ENCODE measurements at places on chromosomes 11 and 22.

- DNase-seq, result no peak
Observed at GRCh38 chr11:420054-420910, 5.5 kb upstream of the SIGIRR start.

DNA sequence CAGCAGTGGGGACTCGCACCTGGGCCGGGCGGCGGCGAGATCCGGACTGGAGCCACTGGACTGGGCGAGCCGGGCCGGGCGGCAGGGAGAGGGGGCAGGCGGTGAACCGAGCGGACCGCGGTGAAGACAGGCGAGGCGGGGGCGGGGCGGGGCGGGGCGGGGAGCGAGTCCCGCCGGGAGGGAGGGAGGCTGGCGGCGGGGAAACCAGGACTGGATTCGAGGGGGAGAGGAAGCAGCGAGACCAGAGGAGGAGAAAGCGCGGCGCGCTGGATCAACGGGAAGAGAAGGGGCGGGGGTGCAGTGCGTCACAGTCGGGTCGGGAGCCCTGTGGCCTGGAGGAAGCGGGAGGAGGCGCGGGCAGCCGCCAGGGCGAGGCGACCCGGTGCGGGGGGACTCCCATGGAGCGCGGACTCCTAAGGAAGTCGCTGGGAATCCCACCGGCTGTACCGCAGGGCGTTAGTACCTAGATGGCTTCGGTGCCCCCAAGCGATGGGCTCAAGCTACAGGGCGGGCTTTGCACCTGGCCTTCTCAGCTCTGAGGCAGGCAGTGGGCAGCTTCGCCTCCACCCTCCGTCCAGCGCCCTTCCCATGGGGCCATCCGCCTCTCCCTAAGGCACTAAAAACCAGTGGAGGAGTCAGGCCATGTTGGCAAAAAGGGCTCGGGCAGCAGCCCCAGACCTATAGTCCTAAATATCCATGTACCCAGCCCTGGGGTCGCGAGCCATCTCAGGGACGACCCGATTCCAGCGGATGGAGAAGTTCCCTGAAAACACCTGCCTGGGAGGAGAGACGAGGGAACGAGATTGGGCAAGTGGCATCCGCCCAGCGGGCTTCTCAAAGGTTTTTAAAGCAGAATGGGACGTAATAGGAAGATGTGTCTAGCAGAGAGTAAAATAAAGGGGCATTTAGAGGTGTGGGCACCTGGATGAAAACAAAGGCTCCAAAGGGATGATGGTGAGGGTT, at the start of gene TMEM121B:
Gene TMEM121B, minus strand, starts transcription at position 128 of the 963 bp plus-strand sequence. CDS start 233 bp downstream, outside the sequence.
- DNase-seq, result no peak

GRCh38 chr22:45544588-45545170, 42.0 kb downstream of the FBLN1 start:
- DNase-seq, result no peak

- no peak for DNase-seq
Observed at GRCh38 chr22:50285568-50286229, 15.5 kb upstream of the MAPK11 start.

DNA sequence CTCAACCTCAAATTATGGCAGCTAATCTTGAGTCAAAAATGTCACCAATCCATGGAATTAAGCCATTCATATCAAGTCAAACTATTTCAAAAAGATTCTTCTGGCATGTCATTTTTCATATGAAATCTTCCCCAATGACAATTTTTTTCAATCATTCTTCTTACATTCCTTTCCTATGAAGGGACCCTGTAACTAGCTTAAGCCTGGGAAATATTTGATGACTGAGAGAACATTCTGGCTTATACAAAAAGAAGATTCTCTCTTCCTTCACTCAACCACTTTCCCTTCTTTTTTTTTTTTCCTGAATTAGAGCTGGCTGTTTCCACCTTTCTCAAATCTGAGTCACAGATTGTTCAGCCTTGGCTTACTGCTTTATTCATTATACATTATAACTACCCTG, 903.7 kb downstream of the FAM181B start:
- no peak for DNase-seq

DNA sequence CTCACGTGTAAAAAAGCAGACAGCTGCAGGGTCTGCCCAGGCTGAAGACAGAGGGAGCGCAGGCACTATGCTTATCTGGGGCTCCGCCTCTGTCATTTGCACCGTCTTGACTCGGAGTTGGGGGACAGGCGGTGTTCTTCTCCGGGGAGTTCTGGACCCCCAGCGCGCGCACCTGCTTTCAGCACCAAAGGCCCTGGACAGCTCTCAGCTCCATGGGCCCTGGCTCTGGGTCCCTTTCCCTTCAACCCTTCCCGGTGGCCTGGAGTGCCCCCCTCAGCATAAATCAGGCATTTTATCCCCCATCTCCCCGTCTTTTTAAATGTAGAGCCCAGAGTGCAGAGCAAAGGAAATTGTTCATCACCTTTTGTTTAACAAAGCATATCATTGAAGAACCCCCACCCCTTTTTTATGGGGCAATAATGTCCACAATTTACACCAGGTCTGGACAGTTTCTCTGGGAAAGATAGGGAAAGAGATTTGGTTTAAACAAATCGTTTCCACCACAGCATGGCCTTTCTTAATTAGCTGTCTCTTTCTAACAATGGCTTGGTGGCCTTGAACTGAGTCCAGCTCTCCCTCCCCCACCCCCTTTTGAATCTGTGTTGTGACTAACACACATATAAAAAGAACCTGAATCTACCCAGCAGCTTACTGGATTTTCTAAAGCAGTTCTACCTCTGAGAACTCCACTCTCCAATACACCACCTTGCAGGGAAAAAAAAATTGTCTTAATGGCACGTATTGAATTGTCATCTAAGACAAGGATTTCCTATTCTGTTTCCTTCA, 1.7 kb downstream of the SEZ6L start:
- DNase-seq, result no peak

- peak; percentile 54 for DNase-seq
Observed at GRCh38 chr11:63985812-63986155, 454 bp upstream of the OTUB1 start.

GRCh38 chr11:47905358-47906059, 57.4 kb upstream of the NUP160 start:
- DNase-seq, result no peak

- no peak for DNase-seq
Observed at GRCh38 chr22:18935889-18936529, at the start of gene PRODH. Gene PRODH (minus strand): TSS chr22:18936293. CDS start chr22:18936287, 6 bp downstream.

DNA sequence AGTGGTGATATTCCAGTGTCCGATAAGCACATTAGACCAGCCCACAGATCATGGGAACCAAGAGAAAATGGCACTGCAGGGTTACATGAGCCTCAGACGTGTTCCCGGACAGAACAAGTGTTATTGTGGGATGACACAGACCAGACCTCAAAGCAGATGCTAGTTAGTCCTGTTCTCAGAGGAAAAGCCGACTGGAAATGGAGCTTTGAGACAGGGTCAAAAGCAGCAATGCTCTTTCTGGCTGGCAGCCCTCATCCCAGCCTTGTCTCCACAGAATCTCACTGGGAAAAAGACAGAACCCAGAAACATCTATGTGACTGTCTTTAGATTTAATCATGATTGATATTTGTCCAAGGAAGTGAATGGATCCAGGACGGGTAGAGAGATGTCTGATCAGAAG, 506.8 kb downstream of the INSC start:
- no peak for DNase-seq

DNA sequence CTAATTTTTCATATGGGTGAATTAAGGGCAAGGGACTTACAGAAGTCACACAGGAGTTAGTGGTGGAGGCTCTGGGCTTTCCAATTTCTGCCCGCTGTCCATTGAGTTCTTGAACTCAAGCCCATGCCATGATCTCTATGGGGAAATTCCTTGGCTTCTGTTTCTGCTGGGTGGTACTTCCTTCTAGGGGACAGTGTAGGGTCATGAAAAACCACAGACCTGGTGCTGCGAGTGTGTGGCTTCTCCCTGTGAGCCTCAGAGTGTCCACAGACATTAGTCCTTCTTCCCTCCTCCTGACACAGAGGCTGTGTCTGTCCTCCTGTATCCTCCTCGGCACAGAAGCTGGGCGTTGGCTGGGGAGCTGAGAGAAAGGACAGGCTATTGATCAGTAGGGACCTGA, 6.3 kb upstream of the SEZ6L start:
- no peak for DNase-seq

GRCh38 chr11:92981508-92982043, 12.1 kb downstream of the MTNR1B start:
- DNase-seq, result no peak

DNA sequence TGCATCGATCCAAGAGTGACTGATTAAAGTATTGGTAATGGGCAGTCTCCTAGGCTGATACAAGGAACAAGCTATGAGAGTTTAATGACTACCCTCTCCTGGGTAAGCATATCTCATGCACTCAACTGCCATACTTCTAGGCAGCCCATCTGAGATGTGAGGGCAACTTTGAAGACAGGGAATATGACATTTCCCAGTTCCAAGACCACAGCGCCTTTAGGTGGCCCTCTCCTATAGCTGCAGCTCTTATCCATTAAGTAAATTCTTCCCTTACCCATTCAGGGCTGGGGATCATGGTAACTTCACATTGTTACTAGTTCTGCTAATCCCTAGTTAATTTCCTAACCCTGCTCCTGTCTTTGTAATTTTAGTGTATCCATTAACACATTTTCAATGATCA, 157.3 kb upstream of the CTSC start:
- DNase-seq, result no peak

DNA sequence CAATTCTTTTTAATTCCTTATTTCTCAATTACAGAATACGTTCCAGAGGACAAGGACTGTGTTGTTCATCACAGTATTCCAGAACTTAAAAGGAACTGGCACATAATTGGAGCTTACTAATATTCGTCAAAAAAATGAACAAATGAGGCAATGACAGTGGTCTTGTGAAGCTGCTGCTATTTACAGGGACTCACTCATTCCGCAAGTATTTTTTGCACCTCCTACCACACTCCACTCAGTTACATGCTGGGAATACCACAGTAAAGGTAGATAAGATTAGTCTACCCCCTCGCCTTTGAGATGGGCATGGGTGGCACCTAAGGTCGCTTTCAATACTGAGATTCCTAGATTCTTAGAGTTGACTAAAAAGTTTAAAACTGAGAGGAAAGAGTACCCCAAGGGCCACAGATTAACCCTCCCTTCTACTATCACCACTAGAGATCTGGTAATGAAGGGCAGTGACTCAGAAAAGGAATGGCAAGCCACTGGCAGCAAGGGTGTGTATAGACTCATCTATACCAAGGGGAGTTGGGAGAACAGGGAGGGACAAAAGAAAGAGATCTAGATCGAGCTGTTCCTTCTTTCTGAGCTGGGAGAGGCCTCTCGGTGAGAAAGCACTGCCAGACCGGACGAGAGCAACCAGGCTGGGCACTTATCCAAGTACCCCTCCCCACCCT, 85.0 kb downstream of the RPL27A start:
- DNase-seq, result no peak

- DNase-seq, result no peak
Observed at GRCh38 chr22:23237201-23237798, 57.0 kb downstream of the BCR start.

GRCh38 chr11:108616549-108616948, 23.0 kb upstream of the EXPH5 start:
- DNase-seq, result no peak

GRCh38 chr11:132448334-132448995, 1078.0 kb downstream of the NTM start:
- no peak for DNase-seq

DNA sequence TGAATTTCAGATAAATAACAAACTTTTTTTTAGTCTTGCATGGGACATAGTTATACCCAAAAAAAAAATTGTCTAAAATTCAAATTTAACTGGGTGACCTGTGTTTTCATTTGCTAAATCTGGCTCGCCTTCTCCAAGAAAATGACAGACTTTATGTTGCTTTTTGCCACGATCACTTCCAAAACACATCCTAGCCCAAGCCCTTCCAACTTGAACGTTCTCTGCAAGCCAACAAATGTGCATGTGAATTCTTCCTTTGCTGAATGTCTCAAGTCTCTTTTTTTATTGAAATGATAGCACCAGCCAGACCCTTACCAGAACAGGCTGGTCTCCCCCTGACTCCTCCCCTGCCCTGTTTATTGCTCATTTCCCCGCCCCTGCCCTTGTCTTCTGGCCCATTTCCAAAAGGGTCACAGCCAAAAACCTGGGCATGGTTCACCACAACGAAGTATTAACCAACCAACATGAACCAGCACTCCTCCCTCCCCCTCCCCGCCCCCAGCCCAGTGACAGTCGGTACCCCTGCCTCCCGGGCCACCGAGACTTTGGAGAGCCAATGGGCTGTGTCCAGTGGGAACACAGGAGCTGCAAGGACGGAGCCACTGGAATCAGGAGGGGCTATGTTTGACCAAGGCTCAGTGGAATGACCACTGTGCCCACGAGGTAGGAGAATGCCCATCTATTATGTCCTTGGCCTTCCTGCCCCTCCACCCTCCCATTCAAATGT, 63.2 kb downstream of the BTG4 start:
- no peak for DNase-seq
